Inflammatory macrophage treated with lipopolysaccharide for 1 hour (primary cell): ENCODE measurements at places on chromosomes 11 and 22.

- peak; percentile 92 for DNase-seq
Measured at GRCh38 chr11:47373876-47374719, 4.2 kb downstream of the SPI1 start.

DNA sequence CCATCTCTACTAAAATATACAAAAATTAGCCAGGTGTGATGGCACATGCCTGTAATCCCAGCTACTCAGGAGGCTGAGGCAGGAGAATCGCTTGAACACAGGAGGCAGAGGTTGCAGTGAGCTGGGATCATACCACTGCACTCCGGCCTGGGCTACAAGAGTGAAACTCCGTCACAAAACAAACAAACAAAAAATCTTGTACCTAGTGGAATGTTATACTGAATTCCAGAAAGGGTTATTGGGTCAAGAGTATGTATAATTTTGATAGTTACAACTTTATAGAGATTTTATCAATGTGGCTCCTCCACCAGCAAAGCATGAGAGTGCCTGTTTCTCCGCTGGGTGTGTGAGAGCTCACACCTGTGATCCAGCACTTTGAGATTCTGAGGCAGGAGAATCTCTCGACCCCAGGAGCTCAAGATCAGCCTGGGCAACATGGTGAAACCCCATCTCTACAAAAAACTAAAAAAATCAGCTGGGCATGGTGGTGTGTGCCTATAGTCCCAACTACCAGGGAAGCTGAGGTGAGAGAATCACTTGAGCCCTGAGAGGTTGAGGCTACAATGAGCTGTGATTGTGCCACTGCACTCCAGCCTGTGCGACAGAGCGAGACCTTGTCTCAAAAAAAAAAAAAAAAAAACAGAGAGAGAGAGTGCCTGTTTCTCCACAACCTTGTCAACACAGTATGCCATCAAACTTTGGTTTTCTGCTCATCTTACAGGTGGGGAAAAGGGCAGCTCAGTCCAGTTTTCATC lies 12.7 kb upstream of the FOLR1 start:
- no peak for DNase-seq

DNA sequence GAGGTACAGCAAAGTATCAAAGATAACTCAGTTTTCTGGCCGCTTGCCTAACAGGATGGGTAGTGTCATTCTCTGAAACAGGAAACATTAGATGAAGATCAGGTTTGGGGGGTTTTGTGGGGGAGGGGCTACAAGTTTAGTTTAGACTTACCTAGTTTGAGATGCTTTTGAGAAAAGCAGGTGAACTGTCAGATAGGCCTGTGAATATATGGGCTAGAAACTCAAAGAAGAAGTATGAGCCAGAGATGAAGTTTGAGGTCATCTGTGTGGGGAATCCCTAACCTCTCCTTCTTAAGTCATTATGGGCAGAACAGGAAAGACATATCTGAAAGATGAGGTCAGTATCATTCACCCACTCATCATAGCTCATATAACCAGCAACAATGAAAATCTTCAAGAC lies 11.9 kb downstream of the HOATZ start:
- DNase-seq, result peak; percentile 59

- DNase-seq, result no peak
Measured at GRCh38 chr11:25247336-25247735, 750.5 kb downstream of the LUZP2 start.

DNA sequence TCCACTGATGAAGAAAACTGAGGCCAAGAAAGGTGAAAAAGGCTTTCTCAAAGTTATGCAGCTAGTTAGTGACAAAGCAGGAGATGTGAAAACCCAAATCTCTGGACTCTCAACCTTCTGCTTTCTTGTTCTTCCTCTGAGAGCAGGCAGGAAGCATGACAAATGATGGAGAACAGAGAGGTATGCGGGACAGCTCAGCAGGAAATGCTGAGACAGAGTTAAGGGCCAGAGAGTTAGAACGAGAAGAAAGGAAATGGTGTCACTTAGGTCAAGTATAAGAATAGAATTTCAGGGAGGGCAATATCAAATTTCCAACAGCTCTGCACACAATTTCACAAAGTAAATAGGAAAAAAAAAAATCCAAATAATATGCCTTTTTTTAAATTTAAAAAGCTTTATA lies 67.6 kb upstream of the ARHGAP42 start:
- no peak for DNase-seq

- no peak for DNase-seq
Measured at GRCh38 chr11:55847453-55847852, 8.9 kb downstream of the OR5D16 start.

DNA sequence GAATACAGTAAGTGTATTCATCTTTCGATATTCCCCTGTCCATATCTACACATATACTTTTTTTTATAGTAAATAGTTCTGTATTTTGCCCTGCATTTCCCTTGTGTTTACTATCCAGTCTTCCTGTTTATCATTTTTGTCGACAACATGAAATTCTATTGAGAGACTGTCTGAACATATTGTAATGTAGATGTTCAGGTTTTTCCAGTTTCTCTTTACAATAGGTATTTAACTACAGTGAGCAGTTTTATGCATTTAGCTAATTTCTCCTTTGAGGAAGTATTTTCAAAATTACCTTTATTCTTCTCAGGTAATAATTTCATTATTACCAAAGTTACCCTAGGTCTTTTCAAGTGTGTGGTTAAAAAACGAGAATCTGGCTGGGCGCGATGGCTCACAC lies 16.7 kb downstream of the PIK3IP1 start:
- no peak for DNase-seq

- DNase-seq, result no peak
Measured at GRCh38 chr11:116532066-116532465, 240.7 kb downstream of the BUD13 start.

DNA sequence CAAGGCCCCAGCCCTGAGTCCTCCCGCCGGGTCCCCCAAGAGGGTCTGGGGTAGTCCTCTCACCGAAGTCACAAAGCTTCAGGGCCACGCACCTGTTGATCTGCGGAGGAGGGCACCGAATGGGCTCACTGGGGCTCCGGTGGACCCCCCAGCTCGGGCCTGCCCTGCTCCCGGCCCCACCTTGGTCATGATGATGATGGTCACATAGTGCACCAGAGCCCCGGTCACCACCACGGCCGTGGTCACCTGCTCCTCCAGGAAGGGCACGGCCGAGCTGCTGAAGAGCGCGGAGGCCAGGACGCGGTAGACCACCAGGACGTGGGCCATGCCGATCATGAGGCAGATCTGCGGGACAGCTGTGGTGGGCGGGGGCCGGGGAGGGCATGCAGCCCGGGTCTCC lies 13.5 kb upstream of the SIGIRR start:
- DNase-seq, result no peak

DNA sequence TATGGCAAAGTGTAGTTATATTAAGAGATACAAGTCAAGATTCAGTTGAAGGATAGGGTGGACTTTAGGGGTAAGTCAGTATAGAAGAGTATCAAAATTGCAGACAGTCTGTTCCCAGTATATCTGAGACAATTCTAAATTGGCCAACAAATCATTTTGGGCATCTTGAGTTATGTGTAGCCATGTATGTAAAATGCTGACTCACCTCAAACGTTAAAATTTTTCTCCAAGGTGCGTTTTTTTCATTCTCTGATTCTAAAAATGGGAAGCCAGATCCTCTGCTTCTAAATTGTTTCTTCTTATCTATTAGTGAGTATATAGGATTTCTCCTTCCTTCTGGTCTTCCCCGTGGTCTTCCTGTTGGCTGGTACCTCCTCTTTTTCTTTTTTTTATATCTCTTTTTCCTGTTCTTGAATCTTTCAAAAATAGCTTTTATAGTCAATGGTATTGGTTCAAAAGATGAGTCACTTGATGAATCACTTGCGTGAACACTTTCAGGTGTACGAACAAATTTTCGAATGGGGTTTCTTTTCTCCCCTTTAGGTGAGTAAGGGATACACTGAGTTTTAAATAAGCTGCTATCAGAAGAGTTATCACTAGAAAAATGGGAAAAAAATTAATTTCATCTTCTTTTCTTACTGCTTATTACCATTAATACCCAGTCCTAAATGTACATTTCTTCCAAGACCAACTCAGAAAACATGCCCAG lies 3.2 kb downstream of the TAF1D start:
- no peak for DNase-seq

DNA sequence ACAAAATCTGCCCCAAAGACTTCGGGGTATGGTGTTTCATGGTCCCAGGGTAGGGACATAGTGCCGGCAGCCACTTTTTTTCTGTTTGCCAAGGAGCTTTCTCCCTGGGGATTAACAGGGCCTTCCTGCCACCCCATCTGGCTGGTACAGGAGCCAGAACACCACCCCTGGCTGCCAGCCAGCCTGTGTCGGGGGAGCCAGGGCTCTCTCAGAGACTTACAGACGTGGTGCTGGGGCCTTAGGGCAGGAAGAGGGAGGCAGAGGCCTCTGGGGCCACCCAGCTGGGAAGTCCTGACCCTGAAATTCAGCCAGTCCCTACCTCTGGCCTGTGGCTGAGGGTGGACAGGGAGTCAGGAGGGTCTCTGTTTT lies 52.4 kb upstream of the CDON start:
- no peak for DNase-seq

- DNase-seq, result no peak
Measured at GRCh38 chr11:3135481-3136440, 29.3 kb downstream of the OSBPL5 start.

- peak; percentile 50 for DNase-seq
Measured at GRCh38 chr11:45518833-45519535, 146.4 kb downstream of the CHST1 start.

GRCh38 chr11:8060801-8061554 lies 20.0 kb upstream of the TUB start:
- DNase-seq, result peak; percentile 15

DNA sequence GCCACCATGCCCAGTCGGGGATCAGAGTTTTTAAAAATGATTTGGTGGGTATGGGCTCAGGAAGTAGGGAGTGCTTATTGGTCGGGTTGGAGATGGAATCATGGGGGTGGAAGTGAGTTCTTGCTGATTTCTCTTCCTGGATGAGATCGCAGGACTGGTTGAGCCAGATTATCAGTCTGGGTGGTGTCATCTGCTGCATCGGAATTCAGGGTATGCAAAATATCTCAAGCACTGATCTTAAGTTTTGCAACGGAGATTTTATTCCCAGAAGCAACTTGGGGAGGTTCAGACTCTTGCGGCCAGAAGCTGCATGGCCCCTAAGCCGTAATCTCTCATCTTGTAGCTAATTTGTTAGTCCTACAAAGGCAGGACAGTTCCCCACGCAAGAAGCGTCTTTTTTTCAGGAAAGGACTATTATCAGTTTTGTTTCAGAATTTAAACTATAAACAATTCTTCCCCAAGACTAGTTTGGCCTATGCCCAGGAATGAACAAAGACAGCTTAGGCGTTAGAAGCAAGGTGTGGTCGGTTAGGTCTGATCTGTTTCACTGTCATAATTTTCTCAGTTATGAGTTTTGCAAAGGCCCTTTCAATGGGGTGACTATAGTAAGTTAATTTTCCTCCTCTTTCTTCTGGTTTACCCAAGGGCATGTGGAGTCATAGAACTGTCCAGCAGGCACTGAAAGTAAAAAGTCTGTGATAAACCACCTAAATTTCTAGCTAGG lies 1.4 kb upstream of the PIWIL3 start:
- no peak for DNase-seq

- DNase-seq, result no peak
Measured at GRCh38 chr11:64894812-64895452, 16.5 kb upstream of the EHD1 start.

GRCh38 chr22:42343531-42344081 lies 73.2 kb upstream of the TCF20 start:
- no peak for DNase-seq

GRCh38 chr22:44522526-44523170 lies 24.6 kb upstream of the RTL6 start:
- DNase-seq, result no peak

DNA sequence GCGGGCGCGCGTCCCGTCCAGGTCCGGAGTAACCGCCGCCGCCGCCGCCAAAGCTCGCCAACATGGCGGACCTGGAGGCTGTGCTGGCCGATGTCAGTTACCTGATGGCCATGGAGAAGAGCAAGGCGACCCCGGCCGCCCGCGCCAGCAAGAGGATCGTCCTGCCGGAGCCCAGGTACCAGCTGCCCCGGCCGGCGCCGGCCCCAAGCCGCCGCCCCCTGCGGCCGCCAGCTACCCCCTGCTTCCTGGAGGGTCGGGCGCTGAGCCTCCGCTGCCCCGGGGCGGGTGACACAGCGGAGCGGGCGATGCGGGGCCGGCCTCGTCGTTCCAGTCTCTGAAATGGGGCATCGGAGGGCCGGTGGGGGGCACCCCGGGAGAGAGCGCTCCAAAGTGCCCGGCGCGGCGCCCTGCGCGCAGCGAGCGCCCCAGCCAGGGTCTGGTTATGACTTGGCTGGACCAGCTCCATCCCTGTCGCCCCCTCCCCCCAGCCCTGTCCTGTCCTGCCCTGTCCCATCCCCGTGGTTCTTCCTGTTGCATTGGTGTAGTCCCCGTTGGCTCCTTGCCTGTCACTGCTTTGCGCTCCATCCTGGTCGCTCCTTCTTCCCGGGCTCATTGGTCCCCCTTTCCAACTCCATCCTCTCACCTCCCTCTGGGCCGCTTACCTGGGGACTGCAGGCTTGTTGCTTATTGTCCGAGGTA lies 653 bp downstream of the GRK3 start:
- DNase-seq, result peak; percentile 25

DNA sequence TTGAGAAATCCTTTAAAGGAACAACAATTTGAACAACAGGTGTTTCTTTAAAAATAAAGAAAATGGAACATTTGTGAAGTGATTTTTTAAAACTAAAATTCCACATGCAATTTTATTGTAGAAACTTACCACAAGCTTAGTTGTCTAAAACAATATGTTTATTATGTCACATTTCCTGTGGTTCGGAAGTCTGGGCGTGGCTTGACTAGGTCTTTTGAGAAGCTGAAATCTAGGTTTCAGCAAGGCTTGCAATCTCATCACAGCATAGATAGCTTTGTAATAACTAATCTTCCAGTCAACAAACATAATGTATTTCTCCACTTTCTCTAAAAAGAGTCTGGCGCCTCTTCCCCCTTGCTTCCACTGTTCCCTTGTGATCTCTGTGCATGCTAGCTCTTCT lies 27.0 kb downstream of the MS4A6A start:
- DNase-seq, result no peak

- no peak for DNase-seq
Measured at GRCh38 chr11:120794748-120795147, 229.2 kb upstream of the TBCEL start.

DNA sequence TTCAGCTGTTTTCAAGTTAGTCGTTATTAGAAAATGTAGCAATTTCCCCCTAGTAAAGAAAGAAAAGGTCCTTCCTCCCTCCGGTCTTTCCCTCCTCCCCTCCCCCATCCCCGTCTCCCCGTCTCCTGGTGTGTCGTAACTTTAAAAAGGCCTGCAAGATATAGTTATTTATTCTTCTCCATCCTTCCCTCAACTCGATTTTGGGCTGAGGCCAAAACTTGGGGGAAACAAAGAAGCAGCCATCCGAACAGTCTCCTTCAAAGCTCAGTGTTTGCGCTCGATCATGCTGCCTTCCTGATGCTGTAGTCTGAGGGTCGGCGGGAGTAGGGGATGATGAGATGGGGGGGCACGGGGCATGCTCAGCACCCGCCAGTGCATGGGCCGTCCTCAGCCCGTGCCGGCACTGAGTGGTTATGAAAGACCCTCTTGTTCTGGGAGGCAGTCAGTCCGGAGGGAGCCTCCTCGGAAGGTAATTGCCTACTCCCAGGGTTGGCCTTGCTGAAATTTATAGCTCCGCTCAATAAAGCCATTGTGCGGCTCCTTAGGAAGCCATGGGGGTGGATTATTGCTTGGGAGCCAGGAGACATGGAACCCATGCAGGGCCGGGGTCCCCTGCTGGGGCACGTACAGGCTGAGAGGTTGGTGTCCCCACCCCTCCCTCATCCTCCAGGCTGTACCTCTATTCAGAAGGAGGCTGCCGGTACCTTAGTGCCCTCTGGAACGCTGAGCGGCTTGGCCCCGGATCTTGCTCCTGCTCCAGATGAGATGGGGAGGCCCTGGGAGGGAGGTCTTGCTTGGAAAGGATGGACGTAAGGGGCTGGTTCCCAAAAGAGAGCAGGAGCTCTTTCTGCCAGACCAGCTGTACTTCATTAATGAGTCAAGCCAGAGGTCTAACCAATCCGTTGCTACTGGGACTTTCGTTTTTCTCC lies 212.7 kb upstream of the CADM1 start:
- peak; percentile 42 for DNase-seq
